ENCODE measurements at places on chromosomes 2 and 18. TPM values are rescaled to one million over a fixed set of nuclear protein-coding genes. Genes with fewer than 3 reads are reported as not detected.

ASB18 gene
- not detected for total RNA-seq

RBKS gene
- 2.5 TPM for total RNA-seq

SNTG2 gene
- total RNA-seq: 8.5 TPM

CCDC85A gene
- 34.4 TPM for total RNA-seq

CDH20 gene
- total RNA-seq: 5.9 TPM

VRK2 gene
- 6.6 TPM for total RNA-seq
